ENCODE measurements at places on chromosomes 6 and 20. TPM values are rescaled to one million over a fixed set of nuclear protein-coding genes. Genes with fewer than 3 reads are reported as not detected.

The PERP gene
- 2.5 TPM for total RNA-seq

The KCNS1 gene
- total RNA-seq, result not detected

The PI3 gene
- total RNA-seq, result not detected

The EYS gene
- not detected for total RNA-seq

The RAD21L1 gene
- not detected for total RNA-seq

The HAO1 gene
- total RNA-seq, result not detected

The NELFE gene
- 74.0 TPM for total RNA-seq

The YTHDF1 gene
- 40.8 TPM for total RNA-seq

The RAE1 gene
- total RNA-seq, result 15.8 TPM

The VIP gene
- total RNA-seq, result not detected

The LEMD2 gene
- total RNA-seq, result 34.1 TPM

The GSTA3 gene
- not detected for total RNA-seq

The MEI4 gene
- total RNA-seq, result not detected

The LGSN gene
- not detected for total RNA-seq

The SLC22A2 gene
- total RNA-seq, result not detected

The MUC22 gene
- total RNA-seq, result 0.05 TPM

The EPPIN gene
- total RNA-seq, result not detected

The KHDC3L gene
- total RNA-seq, result not detected

The CD93 gene
- 17.3 TPM for total RNA-seq

The RTEL1 gene
- total RNA-seq, result 9.1 TPM

The RHAG gene
- total RNA-seq, result not detected

The TGM3 gene
- total RNA-seq, result not detected

The ZNF217 gene
- 5.9 TPM for total RNA-seq

The HLA-DPB1 gene
- total RNA-seq, result 19.5 TPM

The PBOV1 gene
- not detected for total RNA-seq

The CLPSL1 gene
- total RNA-seq, result not detected

The MCCD1 gene
- total RNA-seq, result not detected

The BTNL2 gene
- not detected for total RNA-seq

The TFAP2C gene
- not detected for total RNA-seq

The HDDC2 gene
- 54.9 TPM for total RNA-seq

The SPATA25 gene
- 4.1 TPM for total RNA-seq

The SAPCD1 gene
- not detected for total RNA-seq

The PPIL6 gene
- total RNA-seq, result 1.1 TPM

The F13A1 gene
- total RNA-seq, result 61.1 TPM

The MYCT1 gene
- 10.7 TPM for total RNA-seq

The ZSCAN16 gene
- 3.5 TPM for total RNA-seq

The ATXN1 gene
- 31.5 TPM for total RNA-seq

Measured in gastrocnemius medialis (tissue), 4 donors.